ENCODE measurements at places on chromosomes 4 and X.

GRCh38 chrX:9062641-9063040, 28.7 kb upstream of the FAM9B start:
- no peak for DNase-seq

GRCh38 chr4:140423106-140423505, 4.3 kb downstream of the CLGN start:
- no peak for DNase-seq

DNA sequence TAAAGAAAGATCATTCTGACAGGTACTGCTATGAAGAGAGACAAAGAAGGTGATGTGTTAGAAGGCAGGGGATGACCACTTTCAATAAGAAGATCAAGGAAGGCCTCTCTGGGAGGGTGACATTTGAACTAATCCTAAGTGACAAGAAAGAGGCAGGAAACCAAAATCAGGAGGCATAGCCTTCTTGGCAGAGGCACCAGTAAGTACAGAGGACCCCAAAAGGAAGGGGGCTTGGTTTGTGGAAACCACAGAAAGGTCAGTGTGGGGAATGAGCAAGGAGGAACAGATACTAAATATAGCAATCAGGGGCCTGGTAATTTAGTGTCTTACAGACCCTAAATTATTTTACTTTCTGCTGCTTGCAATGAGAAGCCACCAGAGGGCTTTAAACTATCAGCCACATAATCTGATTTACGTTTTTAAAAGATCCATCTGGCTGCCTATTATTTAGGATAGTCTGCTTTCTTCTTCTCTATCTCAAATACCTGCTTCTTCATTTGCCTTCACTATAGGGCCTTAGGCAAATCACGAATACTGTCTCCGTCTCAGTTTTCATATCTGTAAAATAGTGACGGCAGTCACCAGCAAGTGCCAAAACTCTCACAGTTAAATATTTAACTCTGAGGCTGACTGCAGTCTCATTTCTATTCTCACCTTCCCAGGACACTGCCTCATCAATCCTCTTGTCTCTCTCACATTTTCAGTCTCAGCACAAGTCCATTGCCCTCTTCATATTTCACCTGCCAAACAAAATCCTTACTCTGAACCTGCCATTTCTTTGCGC, 16.7 kb downstream of the NR3C2 start:
- no peak for DNase-seq

DNA sequence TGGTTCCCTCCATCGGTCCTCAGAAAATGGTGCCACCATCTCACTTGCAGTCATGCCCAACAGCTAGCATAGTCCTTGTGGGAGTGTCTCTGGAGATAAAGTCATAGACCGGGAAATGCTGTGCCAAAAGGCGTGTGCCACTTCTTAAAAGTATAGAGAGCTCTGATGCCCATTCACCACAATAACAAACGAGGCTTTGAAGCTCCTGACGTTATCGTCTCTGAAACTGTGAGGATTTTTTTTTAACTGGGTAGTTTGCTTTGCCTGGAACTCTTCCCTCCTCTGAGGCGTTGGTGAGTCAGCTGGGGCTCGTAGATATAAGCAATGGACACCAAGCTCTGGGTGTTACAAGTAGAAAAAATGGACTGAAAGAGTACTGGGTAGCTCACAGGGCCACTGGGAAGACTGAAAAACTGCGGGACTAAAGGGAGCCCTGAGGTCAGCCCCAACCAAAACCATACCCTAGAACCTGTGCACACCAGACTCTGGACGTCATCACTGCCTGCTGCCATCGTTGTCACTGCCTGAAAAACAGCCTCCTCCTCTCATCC, 89.4 kb upstream of the TRIM2 start:
- DNase-seq = no peak

DNA sequence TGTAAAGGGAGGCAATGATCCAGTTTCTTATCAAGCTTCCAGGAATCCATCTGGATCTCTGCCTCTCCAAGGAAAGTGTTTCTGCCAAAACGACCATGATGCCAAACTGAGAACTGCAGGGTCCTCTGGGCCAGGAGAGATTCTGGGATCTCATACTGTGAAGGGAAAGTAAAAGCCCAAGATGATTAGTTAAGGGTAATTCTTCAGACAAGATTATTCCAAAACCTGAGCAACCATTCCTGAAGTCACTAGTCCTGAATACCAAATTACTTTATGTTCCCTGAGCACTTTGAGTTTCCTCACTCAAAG, 42.0 kb downstream of the SRPX2 start:
- DNase-seq = no peak

Measured in NCI-H446 treated with DMSO at 0.1 percent for 48 hours (cell line).